ENCODE measurements at places on chromosomes 4 and X.
A peak's percentile ranks its signal among the peaks of the same experiment; 100 is the strongest.

GRCh38 chr4:79578606-79579005 lies 170.6 kb upstream of the GK2 start:
- no peaks in the 10 kb centered on the region for H3K36me3 ChIP-seq
- H3K4me1 ChIP-seq = no peaks in the 10 kb centered on the region
- no peak overlapping the region for H3K4me3 ChIP-seq

GRCh38 chrX:149213264-149213663 lies 291.8 kb downstream of the IDS start:
- DNase-seq = no peak
- H3K36me3 ChIP-seq = no peaks in the 10 kb centered on the region
- H3K27ac ChIP-seq = no peak overlapping the region
- no peaks in the 10 kb centered on the region for H3K27me3 ChIP-seq

- no peaks in the 10 kb centered on the region for H3K4me1 ChIP-seq
- no peaks in the 10 kb centered on the region for H3K27me3 ChIP-seq
- no peak for DNase-seq
- H3K4me3 ChIP-seq = no peak overlapping the region
These were observed 302.4 kb upstream of the TACR3 start for GRCh38 chr4:104022226-104022625.

- no peaks in the 10 kb centered on the region for H3K4me1 ChIP-seq
- H3K27me3 ChIP-seq = no peaks in the 10 kb centered on the region
- no peak for DNase-seq
- no peak overlapping the region for H3K27ac ChIP-seq
These were observed 283.2 kb upstream of the CPEB2 start for GRCh38 chr4:14719053-14719452.

- no peaks in the 10 kb centered on the region for H3K4me1 ChIP-seq
- H3K4me3 ChIP-seq = no peak overlapping the region
- no peaks in the 10 kb centered on the region for H3K36me3 ChIP-seq
- H3K27ac ChIP-seq = no peak overlapping the region
- DNase-seq = no peak
- peaks cover 4% of the 10 kb centered on the region for H3K27me3 ChIP-seq
These were observed 29.2 kb upstream of the PDGFRA start for GRCh38 chr4:54199919-54200318.

- H3K4me3 ChIP-seq = no peak overlapping the region
- no peak overlapping the region for H3K27ac ChIP-seq
- H3K36me3 ChIP-seq = peaks cover 70% of the 10 kb centered on the region
- DNase-seq = no peak
- H3K27me3 ChIP-seq = no peaks in the 10 kb centered on the region
These were observed 5.0 kb downstream of the CENPU start for GRCh38 chr4:184728858-184729257.

GRCh38 chr4:53994382-53995102 lies 69.9 kb downstream of the CHIC2 start:
- no peak overlapping the region for H3K27ac ChIP-seq
- H3K4me1 ChIP-seq = no peaks in the 10 kb centered on the region
- H3K4me3 ChIP-seq = no peak overlapping the region
- H3K36me3 ChIP-seq = peaks cover 3% of the 10 kb centered on the region
- DNase-seq = no peak

GRCh38 chr4:472881-473569 lies 25.9 kb downstream of the ZNF721 start:
- peak overlapping the region; percentile 99 for H3K4me3 ChIP-seq
- peak overlapping the region; percentile 100 for H3K27ac ChIP-seq
- H3K27me3 ChIP-seq = no peaks in the 10 kb centered on the region

GRCh38 chrX:55695227-55696018 lies 22.1 kb upstream of the RRAGB start:
- peak; percentile 22 for DNase-seq
- peaks cover 24% of the 10 kb centered on the region for H3K4me1 ChIP-seq
- H3K27me3 ChIP-seq = no peaks in the 10 kb centered on the region
- H3K36me3 ChIP-seq = no peaks in the 10 kb centered on the region
- H3K4me3 ChIP-seq = peak overlapping the region; percentile 16
- H3K27ac ChIP-seq = peak overlapping the region; percentile 27

GRCh38 chr4:31021008-31021407 lies 300.8 kb downstream of the PCDH7 start:
- H3K27ac ChIP-seq = no peak overlapping the region
- H3K4me1 ChIP-seq = no peaks in the 10 kb centered on the region
- no peak for DNase-seq
- H3K36me3 ChIP-seq = no peaks in the 10 kb centered on the region

DNA sequence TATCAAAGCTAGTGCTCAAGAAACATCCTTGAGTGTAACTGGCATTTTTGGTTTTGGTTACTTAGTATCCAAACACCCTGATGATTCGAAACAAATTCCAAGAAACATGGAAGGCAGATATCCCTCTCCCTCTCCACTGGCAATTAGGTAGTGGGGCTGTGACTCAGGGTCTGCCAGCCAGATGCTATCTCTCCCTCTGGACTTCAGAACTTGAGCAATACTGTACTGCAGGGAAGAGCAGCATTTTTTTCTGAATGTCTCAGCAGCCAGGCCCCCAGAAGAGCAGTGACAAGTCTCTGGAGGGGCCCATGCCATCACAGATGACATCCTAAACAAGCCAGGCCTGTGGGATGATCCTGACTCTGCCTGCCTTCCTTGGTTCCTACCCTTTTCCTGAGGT lies 37.3 kb upstream of the BCORL1 start:
- no peaks in the 10 kb centered on the region for H3K36me3 ChIP-seq
- no peak for DNase-seq
- peaks cover 7% of the 10 kb centered on the region for H3K27me3 ChIP-seq
- H3K4me3 ChIP-seq = no peak overlapping the region
- H3K4me1 ChIP-seq = peaks cover 8% of the 10 kb centered on the region

DNA sequence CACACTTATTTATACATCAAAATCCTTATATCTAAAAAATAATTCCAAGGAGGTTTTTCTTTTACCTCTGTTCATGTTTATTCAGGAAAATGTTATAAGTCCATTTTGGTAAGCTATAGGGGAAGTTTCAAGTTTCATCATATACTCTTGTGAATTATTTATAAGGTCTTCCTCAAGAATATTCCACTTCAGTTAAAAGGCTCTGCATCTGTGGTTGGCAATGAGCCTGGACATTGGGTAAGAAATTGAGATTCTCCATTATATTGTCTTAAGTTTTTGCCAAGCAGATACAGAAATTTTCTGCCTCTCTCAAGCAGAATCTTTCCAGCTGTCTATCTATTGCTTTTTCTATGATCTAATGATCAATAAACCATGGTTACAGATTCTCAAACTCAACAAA lies 641.9 kb downstream of the NLGN4X start:
- DNase-seq = no peak
- H3K36me3 ChIP-seq = no peaks in the 10 kb centered on the region
- H3K4me1 ChIP-seq = no peaks in the 10 kb centered on the region
- H3K27ac ChIP-seq = no peak overlapping the region
- no peaks in the 10 kb centered on the region for H3K27me3 ChIP-seq
- no peak overlapping the region for H3K4me3 ChIP-seq
